ENCODE measurements at places on chromosomes 1 and 21. TPM values are rescaled to one million over a fixed set of nuclear protein-coding genes. Genes with fewer than 3 reads are reported as not detected.

COL6A1 gene
- 12.9 TPM for total RNA-seq

SHC1 gene
- 127 TPM for total RNA-seq

SNX7 gene
- total RNA-seq: 24.6 TPM

KRTAP12-1 gene
- total RNA-seq: not detected

SH2D1B gene
- 0.18 TPM for total RNA-seq

SLC16A4 gene
- 33.4 TPM for total RNA-seq

RPS6KA1 gene
- total RNA-seq: 17.9 TPM

FTCD gene
- total RNA-seq: not detected

NIBAN1 gene
- total RNA-seq: 1.1 TPM

HIVEP3 gene
- total RNA-seq: 2.0 TPM

MT1HL1 gene
- total RNA-seq: not detected

MAP3K21 gene
- total RNA-seq: 11.3 TPM

BMP8B gene
- total RNA-seq: 5.2 TPM

POFUT2 gene
- total RNA-seq: 25.2 TPM

CFAP141 gene
- not detected for total RNA-seq

RPE65 gene
- total RNA-seq: not detected

EVA1B gene
- 27.6 TPM for total RNA-seq

FCRL2 gene
- total RNA-seq: not detected

S100A13 gene
- 170 TPM for total RNA-seq

SLAMF7 gene
- total RNA-seq: 1.1 TPM

ATP6V1G3 gene
- total RNA-seq: not detected

MCOLN2 gene
- total RNA-seq: 1.7 TPM

LCA5L gene
- total RNA-seq: 2.2 TPM

HOOK1 gene
- total RNA-seq: 0.31 TPM

PDPN gene
- total RNA-seq: not detected

FABP3 gene
- total RNA-seq: not detected

Data from A549 treated with ZK216348 at 1 μM for 4 hours (cell line).